ENCODE measurements at places on chromosomes 3 and 15.

DNA sequence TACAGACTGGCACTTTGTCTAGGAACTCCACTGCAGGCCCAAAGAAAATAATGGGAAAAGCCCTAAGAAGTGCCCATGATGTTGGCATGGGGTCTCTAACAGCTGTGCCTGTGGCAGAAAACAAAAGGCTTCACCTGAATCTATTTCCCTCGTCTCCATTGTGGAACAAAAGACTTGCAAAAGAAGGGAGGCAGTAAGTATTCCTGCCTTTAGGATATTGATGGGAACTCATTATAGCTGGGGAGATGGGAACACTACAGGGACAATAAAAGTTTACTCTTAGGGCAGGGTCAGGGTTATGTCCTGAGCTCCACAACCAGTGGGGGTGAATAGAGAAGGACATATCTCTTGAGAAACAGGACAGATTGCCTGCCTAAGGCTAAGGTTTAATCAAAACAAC lies 930.6 kb upstream of the EPHA6 start:
- DNase-seq, result no peak

DNA sequence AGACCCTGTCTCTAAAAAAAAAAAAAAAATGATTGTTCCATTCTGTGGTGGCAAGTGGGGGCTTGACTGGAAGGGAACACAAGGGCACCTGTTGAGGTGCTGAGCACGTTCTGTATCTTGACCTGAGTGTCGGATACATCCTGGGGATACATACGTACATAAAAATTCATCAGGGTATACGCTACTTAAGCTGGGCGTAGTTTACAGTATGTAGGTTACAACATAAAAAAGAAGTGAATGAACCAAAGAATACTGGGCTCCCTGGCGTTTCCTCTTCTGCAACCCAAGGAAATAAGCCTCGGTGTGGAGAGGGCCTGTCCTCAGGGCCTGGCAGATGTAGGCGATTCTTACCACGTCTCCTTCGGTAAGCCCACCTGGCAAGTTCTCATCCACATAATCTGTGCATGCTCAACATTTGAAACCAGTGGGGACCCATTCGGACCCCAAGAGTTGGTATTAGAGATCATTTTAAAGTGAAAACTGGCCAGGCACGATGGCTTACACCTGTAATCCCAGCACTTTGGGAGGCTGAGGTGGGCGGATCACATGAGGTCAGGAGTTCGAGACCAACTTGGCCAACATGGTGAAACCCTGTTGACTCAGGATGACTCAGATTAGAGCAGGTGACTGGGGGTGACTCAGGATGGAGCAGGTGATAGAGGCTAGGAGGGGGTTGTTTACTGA lies 5.1 kb upstream of the MUC20 start:
- no peak for DNase-seq

DNA sequence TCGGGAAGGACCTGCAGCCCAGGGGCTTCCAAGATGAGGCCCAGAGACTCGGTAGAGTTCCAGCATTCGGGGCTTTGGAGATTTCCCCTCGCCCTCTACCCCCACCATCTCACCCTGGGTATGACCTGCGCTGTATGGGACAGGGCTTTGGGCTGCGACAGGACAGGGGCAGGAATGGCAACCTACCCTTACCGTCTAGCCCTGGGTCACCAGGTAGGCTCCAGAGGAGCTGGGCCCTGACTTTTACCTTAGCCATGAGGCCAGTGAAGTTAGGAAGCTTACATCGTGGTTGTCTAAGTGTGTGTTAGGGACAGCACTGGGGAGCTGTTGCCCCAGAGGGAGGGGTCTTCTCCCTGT lies 683 bp downstream of the PPM1M start:
- no peak for DNase-seq

- no peak for DNase-seq
Measured at GRCh38 chr3:156483961-156484787, 70.7 kb downstream of the SSR3 start.

GRCh38 chr3:48631516-48632448 lies 3.5 kb downstream of the SLC26A6 start:
- no peak for DNase-seq

DNA sequence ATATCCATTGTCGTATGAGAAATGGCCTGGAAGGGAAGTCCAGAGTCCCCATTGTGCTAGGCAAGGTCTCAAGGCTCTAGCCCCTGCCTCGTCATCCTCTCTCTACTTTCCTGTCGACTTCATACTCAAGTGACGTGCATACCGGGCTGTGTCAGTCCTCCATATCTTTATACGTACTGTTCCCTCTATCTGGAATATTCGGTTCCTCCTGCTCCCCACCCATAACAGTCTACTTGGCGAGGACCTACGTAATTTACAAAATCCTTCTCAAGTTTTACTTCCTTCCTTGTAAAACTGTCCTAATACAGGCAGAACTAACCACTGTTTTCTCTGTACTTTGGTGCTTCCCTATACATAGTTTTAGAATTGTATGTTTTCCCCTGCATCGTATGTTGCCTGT lies 2.2 kb upstream of the ALPK3 start:
- no peak for DNase-seq

DNA sequence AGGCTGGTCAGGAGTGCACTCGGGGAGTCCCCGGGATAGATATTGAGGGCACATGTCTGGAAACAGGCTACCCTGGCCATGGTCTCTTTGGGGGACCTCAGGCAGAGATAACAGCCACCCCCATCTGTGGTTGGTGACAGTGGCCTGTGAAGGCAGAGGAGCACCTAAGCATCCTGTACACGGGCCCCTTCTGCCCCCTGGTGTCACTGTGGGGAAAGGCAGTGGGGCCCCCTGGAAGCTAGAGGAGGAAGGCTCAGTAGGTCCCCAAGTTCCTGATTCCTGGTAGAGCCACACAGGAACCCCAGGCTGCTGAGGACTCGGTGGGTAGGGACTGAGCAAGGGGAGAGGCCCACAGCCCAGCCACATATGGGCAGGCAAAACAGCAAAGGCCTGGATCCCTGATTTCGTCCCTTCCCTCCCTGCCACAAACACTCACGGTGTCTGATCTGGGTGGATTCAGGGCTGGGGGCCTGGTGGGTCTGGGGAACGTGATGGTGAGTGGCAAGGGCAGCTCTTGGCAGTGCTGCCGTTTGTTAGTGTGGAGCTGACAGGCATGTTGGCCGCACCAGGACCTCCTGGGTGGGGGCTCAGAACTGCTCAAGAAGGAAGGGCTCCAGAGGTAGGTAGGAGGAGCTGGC lies 14.1 kb upstream of the CXCR6 start:
- DNase-seq, result peak; percentile 42

GRCh38 chr15:28955993-28956421 lies 70.2 kb downstream of the APBA2 start:
- no peak for DNase-seq

- DNase-seq, result no peak
Measured at GRCh38 chr15:72796210-72796514, 12.6 kb upstream of the ADPGK start.

DNA sequence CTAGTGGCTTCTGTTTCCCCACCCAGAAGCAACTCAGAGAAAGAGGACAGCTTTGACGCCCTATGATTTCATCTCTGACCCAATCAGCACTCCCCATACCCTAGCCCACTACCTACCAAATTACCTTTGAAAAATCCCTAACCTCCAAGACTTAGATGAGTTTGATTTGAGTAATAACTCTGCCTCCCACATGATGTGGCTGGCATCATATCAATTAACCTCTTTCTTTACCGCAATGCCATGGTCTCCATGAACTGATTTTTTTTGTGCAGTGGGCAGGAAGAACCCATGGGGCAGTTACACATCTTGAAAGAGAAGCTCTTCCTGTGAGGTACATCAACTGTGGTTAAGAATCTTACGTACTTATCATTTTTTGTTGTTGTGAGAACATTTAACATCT lies 25.5 kb upstream of the APOD start:
- DNase-seq, result no peak

DNA sequence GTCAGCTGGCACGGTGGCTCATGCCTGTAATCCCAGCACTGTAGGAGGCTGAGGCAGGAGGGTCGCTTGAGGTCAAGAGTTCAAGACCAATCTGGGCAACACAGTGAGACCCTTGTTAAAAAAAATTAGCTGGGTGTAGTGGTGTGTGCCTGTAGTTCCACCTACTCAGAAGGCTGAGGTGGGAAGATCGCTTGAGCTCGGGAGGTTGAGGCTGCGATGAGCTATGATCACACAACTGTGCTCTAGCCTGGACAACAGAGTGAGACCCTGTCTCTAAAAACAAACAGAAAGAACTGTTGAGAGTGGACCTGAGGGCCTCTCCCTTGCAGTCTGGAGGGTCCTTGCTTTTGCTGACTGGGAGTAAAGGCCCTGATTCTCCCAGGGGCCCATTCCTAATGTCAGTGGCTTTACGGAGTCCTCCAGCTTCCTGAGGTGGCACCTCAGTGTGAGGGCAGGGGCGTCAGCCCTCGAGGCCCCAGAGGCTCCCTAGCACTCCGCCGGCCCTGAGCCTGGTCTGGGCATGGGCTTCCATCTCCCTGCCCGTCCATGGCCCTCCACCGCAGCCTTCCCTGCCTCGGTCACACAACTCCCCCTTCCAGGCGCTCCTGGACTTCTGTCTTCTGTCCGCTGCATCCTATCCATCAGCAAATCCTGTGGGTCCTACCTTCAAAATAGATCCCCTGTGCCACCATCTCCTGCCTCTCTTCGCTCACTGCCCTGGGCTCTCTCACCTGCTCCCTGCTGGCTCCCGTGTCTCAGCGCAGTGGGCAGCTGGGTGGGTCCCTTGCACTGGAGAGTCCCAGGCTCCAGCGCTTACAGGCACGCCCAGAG lies 19.0 kb downstream of the FBLN2 start:
- DNase-seq, result no peak

DNA sequence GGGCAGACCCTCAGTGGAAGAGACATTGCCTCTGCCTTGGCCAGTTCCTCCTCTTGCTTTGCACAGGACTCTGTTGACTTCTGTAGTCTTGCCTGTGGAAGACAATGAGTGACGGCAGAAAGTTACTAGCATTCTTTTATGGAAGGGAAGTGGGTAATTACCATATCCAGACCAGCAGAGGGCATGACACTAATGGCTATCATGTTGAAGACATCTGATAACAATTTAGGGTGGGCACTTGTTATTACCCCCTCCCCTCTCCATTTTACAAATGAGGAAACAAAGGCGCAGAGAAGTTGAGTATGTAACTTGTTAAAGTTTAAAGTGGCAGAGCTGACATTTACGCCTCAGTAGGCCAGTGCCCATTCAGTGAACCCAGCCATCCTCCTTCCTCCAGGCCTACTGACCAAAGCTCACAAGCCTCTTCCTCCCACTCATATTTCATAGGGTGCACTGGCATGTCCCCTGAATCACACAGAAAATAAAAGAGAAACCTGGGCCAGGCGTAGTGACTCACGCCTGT lies 48.2 kb upstream of the FMN1 start:
- DNase-seq, result no peak

DNA sequence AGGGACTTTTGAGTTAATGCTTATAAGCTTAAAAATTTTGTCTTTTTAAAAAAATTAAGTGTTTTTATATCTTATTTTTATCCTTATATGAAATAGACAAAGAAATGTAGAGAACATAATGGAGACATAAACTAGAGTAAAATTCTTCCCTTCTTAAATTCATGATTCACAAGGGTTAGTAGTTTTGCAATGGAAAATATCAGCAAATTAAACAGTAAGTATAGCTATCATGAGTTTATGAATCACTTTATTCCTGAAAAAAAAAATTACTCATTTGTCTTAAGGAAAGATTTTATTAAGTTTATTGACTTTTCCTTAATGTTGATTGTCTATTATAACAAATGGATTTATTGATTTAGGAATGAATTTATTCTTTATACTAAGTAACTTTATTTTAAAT lies 4.3 kb downstream of the ATP6V1A start:
- no peak for DNase-seq

- no peak for DNase-seq
Measured at GRCh38 chr15:65743637-65744252, 48.3 kb downstream of the DENND4A start.

- no peak for DNase-seq
Measured at GRCh38 chr15:89136818-89137772, 48.8 kb downstream of the ABHD2 start.

DNA sequence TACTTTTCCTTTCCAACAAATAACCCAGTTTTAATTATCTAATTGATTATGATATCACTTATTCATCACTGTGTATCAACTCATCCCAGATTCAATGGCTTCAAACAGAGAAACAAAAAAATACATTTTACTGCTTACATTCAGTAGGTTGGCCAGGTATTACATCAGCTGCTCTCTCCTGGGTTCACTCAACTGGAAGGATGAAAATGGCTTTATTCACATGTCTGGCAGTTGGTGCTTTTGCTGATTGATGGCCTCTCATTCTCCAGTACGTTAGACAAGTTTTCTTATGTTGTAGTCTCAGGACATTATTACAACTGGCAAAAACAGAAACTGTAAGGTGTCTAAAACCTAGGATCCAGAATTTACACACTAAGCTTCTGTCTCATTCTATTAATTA lies 811.0 kb upstream of the ALCAM start:
- no peak for DNase-seq

- DNase-seq, result no peak
Measured at GRCh38 chr15:95656595-95656994, 673.9 kb upstream of the NR2F2 start.

DNA sequence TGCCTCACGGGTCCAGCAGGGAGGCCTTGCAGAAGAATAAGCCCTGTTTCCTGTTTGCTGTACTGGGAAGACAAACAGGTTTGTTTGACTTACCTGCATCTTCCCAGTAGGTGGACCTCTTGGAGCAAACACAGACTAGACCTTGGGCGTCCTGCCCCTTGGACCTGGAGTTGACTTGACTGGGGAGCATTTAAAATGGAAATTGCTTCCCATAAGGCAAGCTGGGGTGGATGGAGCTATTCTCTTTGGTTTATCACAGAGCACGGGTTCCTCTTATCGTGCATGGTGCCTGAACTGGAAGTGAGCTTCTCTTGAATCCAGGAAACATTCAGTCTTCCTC lies 151.4 kb downstream of the RPLP1 start:
- no peak for DNase-seq

GRCh38 chr15:80788536-80788935 lies 9.4 kb downstream of the CEMIP start:
- no peak for DNase-seq

DNA sequence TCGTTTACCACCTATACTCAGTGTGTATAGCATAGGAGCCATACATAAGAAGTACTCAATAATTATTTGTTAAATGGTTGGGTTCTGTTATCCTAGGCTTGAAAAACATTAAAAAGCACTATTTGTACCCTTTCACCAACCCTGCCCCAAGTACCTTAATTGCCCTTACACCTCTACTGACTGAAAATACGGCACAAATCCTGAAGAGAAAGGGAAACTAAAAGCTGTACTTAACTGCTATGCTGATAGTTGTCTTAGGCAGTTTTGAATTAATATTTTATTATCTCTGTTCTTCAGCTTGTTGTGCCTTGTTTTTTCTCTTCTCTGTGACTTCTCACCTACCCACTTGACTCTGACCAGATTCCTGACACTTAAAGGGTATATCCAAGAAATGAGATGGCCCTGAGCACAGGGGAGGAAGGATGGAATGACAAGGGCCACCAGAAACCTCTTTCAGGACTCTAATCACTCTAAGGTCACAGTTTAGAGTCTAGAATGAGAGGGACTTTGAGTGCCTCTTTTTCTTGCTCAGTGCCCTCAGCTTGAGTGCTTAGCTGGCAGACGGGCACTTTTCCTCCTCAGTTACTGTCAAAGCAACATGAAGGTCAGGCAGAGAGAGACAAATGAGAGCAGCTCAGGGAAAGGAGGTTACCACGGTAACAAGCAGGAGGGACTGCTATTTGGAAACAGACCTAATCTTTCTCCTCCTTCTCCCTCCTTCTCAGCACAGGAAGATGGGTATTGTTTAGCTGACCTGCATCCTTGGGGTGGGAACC lies 136.5 kb downstream of the ZNF609 start:
- peak; percentile 14 for DNase-seq

- DNase-seq, result no peak
Measured at GRCh38 chr3:49916686-49917085, 12.9 kb downstream of the MON1A start.

- no peak for DNase-seq
Measured at GRCh38 chr3:134315286-134316106, 58.8 kb downstream of the AMOTL2 start.

Data from central memory CD8-positive, alpha-beta T cell (primary cell).